ENCODE measurements at places on chromosomes 4 and X.

- no peak for DNase-seq
Observed at GRCh38 chr4:153217440-153217839, 13.2 kb downstream of the TRIM2 start.

- DNase-seq: no peak
Observed at GRCh38 chr4:168441412-168441811, 38.9 kb downstream of the DDX60L start.

DNA sequence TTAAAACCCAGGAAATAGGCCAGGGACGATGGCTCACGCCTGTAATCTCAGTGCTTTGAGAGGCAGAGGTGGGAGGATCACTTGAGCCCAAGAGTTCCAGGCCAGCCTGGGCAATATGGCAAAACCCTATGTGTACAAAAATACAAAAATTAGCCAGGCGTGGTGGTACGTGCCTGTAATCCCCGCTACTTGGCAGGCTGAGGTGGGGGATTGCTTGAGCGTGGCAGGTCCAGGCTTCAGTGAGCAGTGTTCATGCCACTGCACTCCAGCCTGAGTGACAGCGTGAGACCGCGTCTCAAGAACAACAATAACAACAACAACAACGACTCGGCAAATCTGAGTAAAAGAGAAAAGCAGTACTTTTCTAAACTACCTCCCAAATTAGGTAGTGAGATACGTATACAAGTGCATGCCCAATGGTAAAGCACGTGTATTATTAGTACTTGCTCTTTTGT lies 13.0 kb upstream of the NDUFC1 start:
- no peak for DNase-seq

DNA sequence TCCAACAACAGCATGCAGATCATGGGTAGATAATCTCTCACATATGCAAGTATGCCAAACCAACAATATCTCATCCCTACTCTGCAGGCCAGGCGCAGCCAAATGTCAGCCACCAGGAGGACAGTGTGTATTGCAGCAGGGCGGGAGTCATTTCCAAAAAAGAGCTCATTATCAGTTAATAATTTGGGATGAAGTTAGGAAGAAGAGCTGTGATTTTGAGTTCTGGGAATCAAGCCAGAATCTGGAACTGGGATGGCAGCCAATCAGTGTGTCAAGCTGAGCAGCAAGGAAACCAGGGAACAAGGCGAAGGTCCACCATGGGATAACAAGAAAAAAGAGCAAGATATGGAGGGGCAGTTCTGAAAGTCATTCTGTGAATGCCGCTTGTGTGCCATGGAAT lies 88.2 kb upstream of the CAMK2D start:
- DNase-seq: no peak

DNA sequence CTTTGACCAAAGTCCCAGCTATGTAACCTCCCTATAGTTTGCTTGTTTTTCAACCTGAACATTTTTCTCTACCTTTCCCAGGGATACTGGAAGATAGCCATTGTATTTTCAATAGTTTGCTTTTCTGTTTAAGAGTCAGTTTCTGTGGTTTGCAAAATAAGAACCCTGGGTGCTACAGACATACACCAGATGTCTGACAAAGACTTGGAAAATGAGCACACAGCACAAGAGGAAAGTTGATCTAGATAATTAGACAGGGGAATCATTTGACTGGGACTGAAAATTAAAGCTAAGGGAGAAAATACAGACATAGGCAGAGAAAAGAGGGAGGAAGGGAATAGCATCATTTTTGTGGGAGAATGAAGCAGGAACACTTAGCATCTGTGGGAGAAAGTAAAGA lies 218.3 kb upstream of the CNKSR2 start:
- no peak for DNase-seq

DNA sequence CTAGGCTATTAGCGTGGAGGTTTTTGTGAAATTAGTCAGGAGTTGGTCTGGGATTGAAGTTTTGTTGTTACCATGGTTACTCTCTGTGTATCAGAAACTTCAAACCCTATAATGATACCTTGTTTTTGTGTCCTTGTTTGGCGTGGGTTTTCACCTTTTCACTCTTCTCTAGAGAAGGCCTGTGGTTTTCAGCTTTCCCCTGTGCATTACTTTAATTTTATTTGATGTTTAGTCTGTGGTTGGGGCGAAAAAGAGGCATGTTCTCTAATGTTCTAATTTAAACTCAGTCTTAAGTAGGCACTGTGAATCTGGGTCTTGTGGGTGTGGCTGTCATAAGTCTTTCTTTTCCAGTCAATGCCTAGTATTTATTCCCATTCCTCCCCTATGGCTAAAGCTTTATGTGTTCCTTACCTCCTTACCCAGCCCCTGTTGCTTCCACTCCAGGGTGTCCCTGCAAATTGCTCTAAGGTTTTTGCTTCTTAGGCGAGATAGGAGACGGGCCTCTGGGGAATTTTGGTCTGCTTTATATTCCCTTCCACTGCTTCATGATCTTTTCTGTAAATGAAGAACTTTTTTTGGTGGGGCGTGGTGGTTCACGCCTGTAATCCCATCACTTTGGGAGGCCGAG lies 326.3 kb upstream of the ZCCHC13 start:
- DNase-seq: no peak

GRCh38 chr4:109319684-109320083 lies 17.2 kb upstream of the COL25A1 start:
- no peak for DNase-seq

- DNase-seq: no peak
Observed at GRCh38 chr4:44738615-44739014, 12.3 kb upstream of the GNPDA2 start.

GRCh38 chr4:108646706-108647105 lies 3.7 kb upstream of the OSTC start:
- DNase-seq: no peak

GRCh38 chr4:45648846-45649245 lies 475.0 kb downstream of the GABRG1 start:
- DNase-seq: no peak

GRCh38 chr4:26873391-26874026 lies 12.9 kb downstream of the STIM2 start:
- no peak for DNase-seq

- DNase-seq: no peak
Observed at GRCh38 chrX:54776987-54777672, 20.9 kb downstream of the ITIH6 start.
